ENCODE measurements at places on chromosomes 6 and 20.

- no peak for DNase-seq
Observed at GRCh38 chr6:41734666-41735426, 562 bp downstream of the TFEB start.

DNA sequence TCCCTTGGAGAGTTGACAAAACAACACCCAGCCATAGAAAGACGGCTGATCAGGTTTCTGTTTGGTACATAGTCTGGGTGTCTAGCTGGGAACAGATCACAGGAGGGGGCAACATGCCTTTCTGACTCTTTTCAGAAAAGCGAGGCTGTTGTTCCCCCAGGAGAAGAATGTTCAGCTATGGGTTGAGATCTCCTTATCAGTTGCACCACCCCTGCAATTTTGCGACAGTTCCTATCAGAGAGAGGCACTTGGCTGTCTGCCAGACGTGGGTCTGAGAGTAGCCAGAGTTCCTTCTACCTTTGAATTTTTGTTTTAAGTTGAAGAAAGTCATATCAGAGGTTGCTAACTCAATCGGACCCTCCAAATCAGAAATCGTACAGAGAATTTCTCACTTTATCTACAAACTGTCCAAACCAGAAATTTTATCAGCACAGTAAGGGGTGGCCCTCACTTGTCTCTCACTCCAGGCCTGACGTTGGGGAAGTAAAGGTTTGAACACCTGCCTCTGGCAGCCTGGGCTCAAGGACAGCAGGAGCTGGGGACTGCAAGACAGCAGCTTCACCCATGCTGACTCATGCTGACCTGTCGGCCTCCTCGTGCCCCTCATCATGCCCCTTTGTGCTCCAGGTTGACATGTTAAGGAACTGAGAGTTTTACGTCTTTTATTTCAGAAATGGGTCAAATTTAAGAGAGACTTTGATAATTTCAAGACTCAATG is 42.3 kb downstream of the TMC2 start:
- DNase-seq: no peak

DNA sequence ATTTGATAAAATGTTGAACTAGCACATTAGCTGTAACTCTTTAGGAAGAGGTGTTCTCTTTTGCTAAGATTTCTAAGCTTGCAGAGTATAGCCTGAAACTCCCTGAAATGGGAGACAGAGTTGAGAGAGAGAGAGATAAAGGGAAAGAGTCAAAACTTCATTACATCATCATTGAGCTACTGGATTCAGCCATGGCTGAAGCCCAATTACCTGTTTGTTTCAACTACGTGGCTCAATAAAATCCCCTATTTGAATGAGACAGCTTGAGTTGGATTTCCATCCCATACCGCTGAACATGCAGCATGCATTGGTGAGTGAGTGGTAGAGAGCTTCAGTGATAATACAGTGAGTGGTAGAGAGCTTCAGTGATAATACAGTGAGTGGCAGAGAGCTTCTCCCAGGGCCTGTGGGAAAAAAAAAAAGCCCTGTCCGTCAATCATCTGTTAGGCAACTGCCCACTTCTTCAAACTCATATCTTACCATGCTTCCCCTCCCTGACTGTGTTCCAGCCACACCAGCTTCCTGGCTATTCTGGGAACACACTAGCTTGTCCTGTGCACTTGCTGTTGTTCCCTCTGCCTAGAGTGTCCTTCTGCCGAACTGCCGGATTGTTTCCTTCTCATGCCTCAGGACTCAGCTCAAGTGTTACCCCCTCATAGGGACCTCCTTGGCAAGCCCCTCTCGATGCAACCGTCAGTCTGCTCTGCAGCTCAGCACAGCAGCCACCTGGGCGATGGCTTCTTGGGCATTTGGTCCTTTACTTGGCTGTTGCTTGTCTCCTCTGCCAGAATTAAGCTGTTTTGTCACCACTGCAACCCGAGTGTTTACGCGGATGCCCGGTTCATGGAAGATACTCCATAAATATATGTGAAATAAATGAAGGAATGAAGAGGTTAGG is 91.3 kb upstream of the EYA2 start:
- no peak for DNase-seq

- DNase-seq: no peak
Observed at GRCh38 chr20:23370873-23371272, 8.9 kb downstream of the GZF1 start.

DNA sequence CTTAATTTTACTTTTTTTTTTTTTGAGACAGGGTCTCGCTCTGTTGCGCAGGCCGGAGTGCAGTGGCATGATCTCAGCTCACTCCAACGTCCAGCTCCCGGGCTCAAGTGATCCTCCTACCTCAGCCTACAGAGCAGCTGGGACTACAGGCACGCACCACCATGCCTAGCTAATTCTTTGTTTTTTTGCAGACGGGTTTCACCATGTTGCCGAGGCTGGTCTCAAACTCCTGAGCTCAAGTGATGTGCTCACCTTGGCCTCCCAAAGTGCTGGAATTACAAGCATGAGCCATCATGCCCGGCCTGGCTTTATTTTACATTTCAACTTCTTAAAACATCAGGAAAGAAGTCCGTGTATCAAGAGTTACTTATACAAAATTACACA is 5.7 kb downstream of the OSER1 start:
- DNase-seq: no peak

GRCh38 chr6:20751293-20751935 is 217.2 kb downstream of the CDKAL1 start:
- no peak for DNase-seq

- DNase-seq: no peak
Observed at GRCh38 chr20:25707695-25708094, 11.0 kb upstream of the ZNF337 start.

DNA sequence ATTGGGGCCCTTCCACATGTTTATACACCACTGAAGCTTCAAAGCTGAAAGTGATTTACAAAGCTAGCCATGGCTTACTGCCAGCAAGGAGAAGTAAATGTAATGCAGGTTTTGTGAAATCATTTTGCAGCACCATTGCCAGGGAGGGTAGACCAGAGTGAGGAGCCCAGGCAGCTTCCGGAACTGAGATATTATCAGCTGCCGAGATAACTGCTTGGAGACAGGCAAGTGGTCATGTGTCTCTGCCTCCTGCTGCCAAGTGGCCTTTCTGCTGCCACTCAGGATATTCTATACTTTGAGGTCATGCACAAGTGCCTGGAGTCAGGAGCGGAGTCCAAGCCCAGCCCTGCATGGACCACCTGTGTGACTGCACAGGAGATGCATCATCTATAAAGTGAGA is 160.2 kb downstream of the SYNDIG1 start:
- no peak for DNase-seq

GRCh38 chr6:156060013-156060412 is 604.4 kb upstream of the NOX3 start:
- no peak for DNase-seq

- no peak for DNase-seq
Observed at GRCh38 chr6:149275621-149276020, 41.9 kb upstream of the TAB2 start.

DNA sequence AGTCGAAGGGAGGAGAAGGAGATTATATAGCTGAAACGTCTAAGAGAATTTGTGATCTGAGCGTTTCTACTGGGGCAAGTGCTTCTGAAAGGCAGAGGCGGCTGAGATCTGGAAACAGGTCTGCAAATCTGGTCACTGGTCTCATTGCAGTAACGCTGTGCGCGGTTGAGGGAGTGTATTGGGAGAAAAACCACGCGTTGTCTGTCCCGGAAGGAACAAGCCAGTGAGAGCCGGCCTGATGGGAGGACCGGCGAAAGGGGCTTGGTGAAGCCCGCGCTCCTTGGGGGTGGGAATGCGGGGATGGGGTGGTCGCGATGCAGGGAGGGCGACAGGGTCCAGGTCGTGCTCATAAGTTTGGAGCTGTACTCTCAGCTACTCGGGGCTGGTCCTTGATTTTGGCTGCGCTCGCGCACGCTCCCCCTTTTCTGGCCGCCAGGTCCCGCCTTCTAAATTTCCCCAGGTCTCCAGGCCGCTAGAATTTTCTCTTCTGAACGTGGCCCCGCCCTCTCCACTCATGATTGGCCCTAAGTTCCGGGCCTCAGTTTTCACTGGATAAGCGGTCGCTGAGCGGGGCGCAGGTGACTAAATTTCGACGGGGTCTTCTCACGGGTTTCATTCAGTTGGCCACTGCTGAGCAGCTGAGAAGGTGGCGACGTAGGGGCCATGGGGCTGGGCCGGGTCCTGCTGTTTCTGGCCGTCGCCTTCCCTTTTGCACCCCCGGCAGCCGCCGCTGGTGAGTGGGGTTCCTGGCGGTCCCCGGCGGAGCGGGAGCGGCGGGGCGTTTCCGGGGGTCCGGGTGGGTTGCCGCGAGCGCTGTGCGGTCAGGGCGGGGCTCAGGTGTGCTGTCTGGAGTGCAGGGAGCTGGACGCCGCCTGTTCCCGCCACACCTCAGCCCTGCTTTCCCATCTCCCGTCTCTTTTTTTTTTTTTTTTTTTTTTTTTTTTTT is at the start of gene MICB:
MICB (plus strand) TSS at position 615 of the 946 bp plus-strand sequence; CDS start at position 664, 49 bp downstream.
- no peak for DNase-seq

DNA sequence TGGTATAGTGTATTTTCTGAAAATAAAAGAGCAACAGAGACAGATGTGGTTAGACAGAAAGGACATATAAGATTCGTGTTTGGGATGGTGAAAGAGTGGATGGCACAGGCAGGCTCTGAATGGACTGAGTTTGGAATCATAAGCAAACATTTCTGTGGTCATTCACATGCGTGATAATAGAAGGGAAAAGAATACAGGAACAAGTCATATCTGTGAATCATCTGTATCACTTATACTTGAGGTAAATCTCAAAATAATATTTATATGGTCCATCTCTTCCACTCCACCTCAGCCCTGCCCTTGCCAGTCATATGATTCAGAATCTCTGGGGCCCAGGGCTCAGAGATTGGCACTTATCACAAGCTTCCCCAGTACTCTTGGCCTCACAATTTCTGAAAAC is 535.1 kb downstream of the BCKDHB start:
- no peak for DNase-seq

- no peak for DNase-seq
Observed at GRCh38 chr6:6680526-6680925, 92.0 kb downstream of the LY86 start.

GRCh38 chr20:61575151-61575937 is 323.3 kb downstream of the CDH4 start:
- no peak for DNase-seq

- DNase-seq: no peak
Observed at GRCh38 chr6:52015953-52016352, 71.5 kb downstream of the PKHD1 start.

DNA sequence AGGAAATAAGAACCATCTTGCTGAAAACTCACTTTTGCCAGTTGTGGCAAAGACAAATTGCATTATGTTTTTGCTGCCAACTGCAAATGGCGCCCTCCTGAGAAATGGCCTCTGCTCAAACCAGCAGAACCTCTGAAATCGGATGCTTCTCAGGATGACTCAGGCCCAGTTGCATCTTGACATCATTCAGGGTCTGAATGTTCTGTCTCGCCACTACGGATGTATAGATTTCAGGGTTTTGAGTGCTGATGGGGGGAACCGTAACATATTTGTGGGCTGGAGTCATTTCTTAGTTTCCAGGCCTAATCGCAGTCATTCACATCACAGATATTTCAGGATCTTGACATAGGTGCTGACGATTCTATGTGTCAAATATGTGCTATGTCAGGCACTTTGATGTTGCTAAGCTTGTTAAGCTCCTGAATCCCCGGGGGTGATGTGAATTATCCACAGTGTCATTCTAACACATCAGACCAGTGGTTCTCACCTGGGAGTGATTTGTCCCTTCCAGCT is 207.1 kb downstream of the NFATC2 start:
- DNase-seq: peak; percentile 100

- no peak for DNase-seq
Observed at GRCh38 chr6:41100871-41101287, 28.1 kb downstream of the NFYA start.

- DNase-seq: no peak
Observed at GRCh38 chr6:14310960-14311359, 193.4 kb downstream of the CD83 start.

GRCh38 chr6:78324213-78324612 is 543.1 kb upstream of the IRAK1BP1 start:
- no peak for DNase-seq

GRCh38 chr6:143468026-143468425 is 17.4 kb downstream of the PEX3 start:
- no peak for DNase-seq

DNA sequence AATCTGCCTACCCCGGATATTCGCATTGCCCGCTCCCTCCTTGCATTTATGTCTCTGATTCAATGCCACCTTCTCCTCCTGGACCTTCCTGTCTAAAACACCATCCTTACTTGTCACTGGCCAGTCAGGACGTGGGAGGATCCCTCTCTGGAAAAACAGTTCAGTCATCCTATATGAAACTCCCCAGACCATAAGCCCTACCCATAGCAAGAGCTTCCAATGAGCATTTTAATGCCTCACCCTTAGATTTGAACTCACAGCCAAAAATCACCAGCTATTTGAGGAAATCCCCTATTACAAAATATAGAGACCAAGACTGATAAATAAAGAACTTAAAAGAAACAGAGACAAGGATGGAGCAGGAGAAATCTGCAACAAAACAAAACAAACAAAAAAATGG is 86.4 kb downstream of the SHLD1 start:
- no peak for DNase-seq

DNA sequence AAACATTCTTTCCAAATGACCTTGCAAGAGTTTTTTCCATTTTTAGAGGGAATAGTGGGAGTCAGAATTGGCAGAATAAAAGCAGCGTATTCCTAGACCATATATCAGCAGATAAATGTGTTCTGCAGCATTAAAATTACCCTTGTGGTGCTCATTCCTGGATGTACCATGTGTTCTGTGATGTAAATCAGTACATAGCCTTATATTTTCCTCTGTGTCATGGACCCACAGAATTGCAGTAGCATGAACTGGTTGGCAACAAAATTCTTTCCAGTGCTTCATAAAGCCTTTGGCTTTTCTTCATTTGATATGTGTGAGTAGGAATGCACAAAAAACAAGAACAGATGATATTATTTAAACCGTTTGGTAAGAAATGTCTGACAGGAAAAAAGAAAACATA is 32.5 kb downstream of the ANKEF1 start:
- no peak for DNase-seq

GRCh38 chr20:43690943-43691598 is 24.2 kb downstream of the MYBL2 start:
- no peak for DNase-seq

- DNase-seq: no peak
Observed at GRCh38 chr6:161963181-161963580, 689.3 kb upstream of the AGPAT4 start.

- no peak for DNase-seq
Observed at GRCh38 chr20:47672166-47672565, 113.1 kb downstream of the SULF2 start.

All from AG04449 (cell line).